ENCODE measurements at places on chromosomes 12 and 14. TPM values are rescaled to one million over a fixed set of nuclear protein-coding genes. Genes with fewer than 3 reads are reported as not detected.
A peak's percentile ranks its signal among the peaks of the same experiment; 100 is the strongest.

DNA sequence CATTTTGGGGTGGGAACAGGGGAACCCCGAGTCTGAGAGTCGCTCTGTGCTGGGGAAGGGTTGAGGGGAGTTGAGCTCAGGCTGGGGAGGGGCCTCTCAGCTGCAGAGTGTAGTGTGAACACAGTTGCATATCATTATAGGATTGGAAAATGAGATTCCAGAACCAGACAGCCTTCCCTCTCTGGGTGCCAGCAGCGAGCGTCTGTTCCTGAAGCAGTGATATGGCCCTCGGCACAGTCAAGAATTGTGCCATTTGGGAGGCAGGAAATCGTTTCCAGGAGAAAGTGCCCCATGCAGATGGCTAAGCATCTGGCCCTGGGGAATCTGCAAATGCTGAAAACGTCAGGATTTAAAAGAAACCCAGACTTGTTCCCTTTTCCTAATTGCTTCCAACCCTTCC lies 70.4 kb upstream of the SFSWAP start:
- no peak for DNase-seq

GRCh38 chr12:8996682-8997405 lies 7.5 kb downstream of the KLRG1 start:
- no peak for DNase-seq

Gene DDX51
- 8.2 TPM for polyA plus RNA-seq

GRCh38 chr14:60651086-60651795 lies 2.0 kb upstream of the SIX1 start:
- DNase-seq = no peak

- DNase-seq = peak; percentile 74
These were observed 13.0 kb downstream of the PLEKHG6 start for GRCh38 chr12:6323340-6323994.

Gene PAWR
- 10.5 TPM for polyA plus RNA-seq

Gene KRT2
- polyA plus RNA-seq = not detected

DNA sequence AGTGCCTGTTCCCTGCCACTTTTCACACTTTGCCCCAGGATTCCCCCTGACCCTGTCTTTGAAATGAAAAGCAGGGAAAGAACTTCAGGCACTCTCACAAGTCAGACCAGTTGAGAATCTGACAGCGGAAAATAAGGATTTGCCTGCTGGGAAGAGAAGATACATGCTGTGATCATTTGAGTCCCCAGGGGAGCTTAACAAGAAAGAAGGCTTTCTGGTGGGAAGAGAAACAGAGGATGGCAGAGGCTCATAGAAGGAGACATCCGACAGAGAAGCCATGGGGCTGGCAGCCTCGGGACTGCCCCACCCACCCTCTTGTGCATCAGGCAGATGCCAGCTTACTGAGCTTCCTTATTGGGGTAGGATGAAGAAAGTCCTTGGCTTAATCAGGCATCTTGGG lies 11.9 kb downstream of the TTC9 start:
- DNase-seq = no peak

Gene SIX4
- polyA plus RNA-seq = 4.7 TPM

Gene KLHDC1
- polyA plus RNA-seq = 0.25 TPM

GRCh38 chr12:100668945-100669536 lies 95.6 kb downstream of the GAS2L3 start:
- DNase-seq = no peak

DNA sequence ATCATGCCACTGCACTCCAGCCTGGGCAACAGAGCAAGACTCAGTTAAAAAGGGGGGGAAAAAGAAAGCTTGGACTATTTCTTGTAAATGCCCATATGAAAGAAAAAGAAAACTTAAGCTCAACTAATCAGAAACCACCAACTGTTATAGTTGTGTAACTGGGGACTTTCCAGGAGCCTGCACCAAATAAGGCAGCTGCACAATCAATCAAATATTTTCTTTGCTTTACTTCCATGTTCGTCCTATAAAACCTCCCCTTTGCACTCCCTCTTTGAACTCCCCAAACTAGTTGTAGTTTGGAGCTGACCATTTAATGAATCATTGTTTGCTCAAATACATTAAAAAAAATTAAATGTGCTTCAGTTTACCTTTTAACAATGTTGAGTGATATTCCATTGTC lies 54.9 kb downstream of the OTOGL start:
- DNase-seq = no peak

Gene B3GNT4
- polyA plus RNA-seq = not detected

GRCh38 chr12:76777765-76778216 lies 13.9 kb downstream of the ZDHHC17 start:
- no peak for DNase-seq

Gene SOAT2
- 0.34 TPM for polyA plus RNA-seq

GRCh38 chr12:90299666-90300065 lies 591.0 kb upstream of the ATP2B1 start:
- no peak for DNase-seq

Gene NXPH4
- polyA plus RNA-seq = 2.8 TPM

- no peak for DNase-seq
These were observed 74.9 kb downstream of the NOVA1 start for GRCh38 chr14:26522967-26523366.

DNA sequence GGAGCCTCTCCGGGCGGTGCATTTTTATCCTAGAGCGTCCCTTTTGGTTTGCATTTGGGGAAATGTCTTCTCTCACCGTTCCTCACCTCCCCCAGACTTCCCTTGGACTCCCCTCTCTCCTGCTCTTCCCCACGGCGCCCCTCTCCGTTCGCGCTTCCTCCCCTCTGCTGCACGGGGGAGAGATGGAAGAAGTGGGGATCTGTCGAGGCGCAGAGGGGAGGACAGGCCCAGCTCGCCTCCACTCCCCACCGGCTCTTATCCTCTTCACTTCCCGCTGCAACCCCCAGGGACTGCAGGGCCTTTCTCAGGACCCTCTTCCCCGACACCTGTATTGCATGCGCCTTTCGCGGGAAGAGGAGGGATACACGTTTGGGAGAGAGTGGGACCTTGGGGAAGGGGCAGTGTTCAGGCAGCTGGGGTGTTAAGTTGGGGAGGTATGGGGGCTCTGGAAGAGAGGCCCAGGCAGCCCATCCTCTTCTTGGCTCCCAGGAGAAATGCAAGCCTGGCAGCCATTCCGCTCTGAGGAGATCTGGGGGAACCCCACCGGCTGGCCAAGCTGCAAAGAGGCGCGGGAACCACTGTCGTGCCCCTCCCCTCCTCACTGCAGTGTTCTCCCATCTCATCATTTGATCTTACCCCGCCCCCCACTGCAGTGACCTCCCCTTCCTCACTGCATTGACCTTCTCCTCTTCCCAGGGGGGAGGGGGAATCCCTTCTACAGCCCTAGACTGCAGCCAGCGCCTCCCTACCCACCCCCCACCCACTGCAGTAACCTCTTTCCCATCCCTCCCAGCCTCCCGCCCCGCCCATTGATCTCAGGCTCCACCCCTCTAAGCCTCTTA lies 788 bp downstream of the ENO2 start:
- no peak for DNase-seq

Gene PPP4R4
- 0.39 TPM for polyA plus RNA-seq

DNA sequence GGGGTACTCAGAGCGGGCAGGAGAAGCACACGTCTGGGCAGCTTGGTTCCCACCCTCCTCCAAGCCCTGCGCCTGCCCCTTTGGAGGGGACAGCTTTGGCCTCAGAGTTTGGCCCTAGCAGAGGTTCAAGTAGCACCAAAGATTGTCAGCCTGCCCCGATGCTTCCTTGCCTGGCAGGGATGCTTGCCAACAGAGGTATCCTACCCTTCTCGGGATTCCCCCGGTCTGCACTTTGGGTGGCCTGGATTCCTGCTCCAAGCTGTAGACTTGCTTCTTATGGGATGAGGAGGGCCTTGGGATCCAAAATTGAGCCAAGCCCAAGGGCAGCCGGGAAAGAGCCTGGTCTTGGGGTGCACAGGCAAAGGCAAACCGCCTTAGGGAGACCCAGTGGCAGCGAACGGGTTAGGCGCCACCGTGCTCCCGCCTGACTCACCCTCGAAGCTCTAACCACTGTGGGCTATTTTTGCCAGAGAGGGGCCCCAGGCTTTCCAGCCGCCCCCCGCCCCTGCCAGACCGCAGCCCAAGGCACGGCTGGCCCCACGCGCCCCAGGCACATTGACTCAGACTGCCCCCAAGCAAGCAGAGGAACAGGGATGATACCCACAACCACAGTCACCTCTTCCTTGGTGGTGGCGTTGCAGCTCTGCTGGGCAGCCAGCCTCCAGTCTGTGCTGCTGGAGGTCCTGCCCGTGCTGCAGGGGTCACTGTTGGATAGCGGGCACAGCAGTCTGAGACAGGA lies 847 bp upstream of the WNT10B start:
- no peak for DNase-seq

Gene TAPBPL
- polyA plus RNA-seq = 13.6 TPM

DNA sequence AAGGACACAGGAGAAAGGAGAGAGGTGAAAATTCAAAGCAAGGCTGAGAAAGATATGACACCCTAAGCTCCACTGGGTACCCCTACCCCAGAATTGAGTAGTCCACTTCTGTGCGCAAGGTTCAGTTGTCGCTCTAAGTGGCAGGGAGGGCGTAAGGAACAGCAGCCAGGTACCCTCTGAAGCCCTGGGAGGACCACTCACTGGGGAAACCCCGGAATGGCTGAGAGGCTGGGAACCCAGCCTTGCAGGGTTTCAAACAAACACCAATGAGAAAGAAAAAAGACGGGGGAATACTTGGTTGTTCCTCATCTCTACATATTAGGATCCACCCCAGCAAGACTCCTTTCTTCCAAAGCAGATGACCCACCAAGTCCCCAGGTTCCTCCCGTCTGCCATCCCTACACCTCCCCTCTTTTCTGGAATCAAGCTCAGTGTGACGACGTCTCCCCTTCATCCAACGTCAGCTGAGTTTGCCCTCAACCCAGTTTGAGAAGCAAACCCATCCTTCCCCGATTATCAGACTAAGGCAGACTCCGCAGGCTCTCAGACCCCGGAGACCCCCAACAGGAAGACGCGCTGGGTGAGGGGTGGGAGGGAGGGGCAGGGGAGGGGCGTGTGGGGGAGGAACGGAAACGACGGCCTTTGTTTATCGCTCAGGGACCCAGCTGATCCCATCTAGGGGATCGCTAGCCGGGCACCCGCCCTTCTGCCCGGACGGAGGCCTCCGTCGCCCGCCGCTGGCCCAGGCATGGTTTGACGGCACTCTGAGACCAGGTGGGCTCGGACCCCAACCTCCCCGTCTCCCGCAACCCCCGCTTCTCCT lies 795 bp downstream of the LMBR1L start:
- DNase-seq = no peak

Gene TEX22
- 0.17 TPM for polyA plus RNA-seq

Data from BJ (cell line).